ENCODE measurements at places on chromosomes 12 and 14.

DNA sequence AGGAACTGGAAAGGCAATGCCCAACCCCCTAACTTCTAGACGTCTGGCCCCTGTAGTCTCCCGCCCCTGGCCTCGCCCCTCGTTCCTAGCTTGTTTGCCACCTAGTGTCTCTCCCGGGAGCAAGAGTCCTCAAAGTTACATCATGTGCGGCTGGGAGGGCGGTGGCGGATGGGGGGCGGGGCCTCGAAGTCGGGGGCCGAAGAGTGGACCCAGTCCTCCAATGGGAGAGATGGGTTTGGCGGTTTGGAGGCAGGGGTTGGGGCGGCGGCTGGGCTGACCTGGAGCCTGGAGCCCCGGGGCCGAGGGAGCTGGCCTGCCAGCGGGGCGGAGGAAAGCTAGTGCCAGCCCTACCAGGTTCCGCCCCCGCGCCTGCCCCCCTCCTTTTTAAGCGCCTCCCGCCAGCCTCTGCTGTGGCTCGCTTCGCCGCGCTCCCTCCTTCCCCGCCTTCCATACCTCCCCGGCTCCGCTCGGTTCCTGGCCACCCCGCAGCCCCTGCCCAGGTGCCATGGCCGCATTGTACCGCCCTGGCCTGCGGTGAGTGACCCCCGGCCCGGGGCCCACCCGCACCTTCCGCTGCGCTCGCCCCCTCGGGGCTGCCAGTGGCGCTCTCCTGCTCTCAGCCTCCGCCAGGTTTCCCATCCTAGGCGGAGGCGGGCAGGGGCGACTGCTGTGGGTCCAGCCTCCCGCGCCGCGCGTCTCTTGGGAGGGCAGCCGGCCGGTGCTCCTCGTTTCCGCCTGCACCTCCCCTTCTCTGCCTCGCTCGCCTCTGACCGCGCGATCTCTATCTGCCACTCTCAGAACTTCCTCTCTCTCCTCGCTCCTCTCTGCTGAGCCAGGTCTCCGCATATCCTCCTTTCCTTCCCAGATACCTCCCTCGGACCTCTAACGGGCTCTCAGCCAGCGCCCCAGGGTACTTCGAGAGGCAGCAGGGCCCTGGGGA, at the start of gene PCK2:
Gene PCK2, plus strand, starts transcription at position 411 of the 940 bp plus-strand sequence. Its CDS starts 95 bp downstream, at position 506.
- DNase-seq, result peak; percentile 92

DNA sequence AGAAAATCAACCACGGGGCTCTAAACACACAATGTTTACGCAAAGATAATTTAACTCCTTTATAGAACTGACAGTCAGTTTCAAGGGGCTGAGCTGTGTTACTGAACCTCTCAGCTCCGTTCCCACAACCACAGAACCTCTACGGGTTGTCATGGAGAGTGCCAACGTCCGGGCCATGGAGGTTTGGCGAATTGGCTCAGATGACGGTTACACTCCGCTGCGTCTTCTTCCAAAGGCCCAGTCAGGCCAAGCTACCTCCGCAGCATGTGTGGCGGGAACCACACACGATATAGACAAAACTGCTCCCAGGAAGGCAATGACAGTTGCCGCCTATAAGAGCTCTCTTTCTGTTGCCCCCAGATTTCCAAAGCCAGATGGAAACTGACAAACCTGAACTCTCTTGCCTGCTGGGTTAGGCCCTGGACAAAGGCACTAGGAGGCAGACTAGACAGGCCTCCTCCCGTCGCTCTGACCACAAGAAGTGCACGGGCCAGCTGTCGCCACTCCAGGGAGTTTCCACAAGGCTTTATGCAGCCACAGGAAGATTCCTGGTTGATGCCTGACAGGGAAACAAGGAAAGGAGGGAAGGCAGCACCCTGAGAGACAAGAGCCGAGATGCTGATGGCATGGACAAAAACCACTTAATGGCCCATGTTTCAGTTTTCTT, 30.3 kb downstream of the CCDC88C start:
- no peak for DNase-seq

GRCh38 chr12:91561958-91562325, 379.3 kb upstream of the DCN start:
- DNase-seq, result no peak

- DNase-seq, result no peak
Measured at GRCh38 chr14:29216268-29217232, 450.0 kb downstream of the FOXG1 start.

DNA sequence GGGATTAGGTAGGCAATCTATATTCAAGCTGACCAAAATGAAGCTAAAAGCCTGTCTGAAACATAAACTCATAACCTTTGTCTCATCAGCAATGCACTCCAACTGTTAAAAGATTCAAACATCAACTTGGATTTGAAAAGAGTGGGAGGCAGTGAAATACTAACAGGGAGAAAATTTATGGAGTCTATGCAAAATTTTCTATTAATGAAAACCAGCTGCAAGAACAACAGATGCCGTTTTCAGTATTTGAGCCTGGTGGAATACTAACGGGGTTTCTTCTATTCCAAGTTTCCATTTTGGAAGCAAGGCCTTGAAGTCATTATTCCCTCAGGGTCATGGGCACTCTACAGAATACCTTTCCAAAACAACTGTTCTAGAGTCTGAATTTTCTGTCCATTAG, 88.3 kb downstream of the LRP6 start:
- DNase-seq, result no peak

- DNase-seq, result no peak
Measured at GRCh38 chr12:48973941-48974673, 2.6 kb upstream of the WNT10B start.

DNA sequence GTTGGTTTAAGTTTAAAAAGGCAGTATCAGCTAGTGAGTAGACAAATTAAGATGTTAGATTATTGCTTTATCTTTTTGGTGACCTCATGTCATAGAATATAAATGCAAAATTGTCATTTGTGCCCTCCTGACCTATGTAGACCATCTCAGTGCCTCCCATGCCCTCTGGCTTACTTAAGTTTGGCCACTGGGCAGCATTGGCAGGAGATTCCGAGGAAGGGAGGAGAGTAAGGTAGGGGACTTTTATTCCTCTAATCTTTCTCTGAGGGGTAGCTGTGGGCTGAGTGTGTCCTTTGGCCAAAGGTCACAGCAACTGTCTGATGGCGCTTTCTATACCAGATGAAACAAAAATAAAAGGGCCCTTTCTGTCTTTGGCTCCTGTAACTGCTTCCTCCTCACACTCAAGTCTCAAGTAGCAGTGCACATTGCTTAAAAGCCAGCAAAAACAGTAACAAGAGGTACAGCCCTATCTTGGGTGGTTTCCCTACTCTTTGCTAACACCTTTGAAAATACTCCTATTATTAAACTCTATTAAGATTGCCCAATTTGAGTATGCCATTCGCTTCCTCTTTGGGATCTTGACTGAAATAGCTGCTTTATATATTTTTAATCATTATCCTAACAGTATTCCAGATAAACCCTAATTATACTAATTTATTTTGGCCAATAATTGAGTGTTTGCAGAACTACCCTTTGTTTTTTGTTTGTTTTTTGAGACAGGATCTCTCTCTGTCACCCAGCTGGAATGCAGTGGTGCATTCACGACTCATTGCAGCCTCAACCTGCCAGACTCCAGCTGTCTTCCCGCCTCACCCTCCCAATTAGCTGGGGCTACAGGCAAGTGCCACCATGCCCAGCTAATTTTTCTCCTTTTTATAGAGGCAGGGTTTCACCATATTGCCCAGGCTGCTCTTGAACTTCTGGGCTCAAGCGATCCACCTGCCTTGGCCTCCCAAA, 56.5 kb upstream of the KCNH3 start:
- no peak for DNase-seq

DNA sequence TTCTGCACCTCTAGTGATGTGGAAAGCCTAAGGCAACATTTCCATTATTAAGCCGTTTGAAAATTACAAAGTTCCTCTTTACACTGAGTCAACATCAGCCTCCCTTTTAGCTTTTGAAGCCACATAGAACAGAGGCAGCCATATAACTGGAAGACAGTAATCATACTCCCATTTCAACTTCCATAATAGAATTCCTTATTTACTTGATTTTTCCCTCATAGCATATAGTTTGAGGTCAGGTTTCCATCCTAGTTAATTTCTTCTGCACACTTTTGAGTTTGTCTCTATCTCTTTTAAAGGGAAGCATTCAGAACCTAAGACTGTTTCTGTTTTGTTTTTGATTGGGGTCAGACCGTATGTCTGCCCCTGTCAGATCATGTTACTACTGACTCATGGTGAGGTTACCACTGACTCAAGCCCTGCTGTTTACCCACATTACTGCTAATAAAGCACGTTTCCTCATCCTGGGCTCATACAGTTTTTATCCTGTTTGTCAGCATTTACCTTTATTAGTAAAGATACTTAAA, 161.0 kb downstream of the SLC38A4 start:
- peak; percentile 51 for DNase-seq

DNA sequence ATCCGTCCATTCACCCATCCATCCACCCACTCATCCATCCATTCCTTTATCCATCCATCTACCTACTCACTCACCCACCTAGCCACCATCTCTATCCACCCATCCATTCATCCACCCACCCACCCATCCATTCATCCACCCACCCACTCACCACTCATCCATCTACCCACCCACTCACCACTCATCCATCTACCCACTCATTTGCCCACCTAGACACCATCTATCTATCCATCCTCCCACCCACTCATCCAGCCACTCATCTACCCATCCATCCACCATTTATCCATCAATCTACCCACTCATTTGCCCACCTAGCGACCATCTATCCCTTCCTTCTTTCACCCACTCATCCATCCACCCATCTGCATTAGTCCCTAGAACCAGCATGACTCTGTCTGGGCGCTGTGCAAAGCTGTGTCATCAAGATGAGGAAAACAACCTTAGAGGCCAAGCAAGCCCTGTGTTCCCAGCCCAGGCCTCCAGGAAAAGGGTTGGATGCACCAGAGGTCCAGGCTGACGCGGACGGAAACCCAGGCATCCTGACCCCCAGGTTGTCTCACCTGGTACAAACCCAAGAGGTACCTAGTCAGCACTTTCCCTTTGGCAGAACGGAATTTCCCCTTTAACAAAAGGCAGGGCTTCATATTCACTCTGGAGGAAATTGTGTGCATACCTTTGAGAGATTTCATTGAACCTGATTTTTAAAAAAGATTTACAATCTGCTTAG, 73.7 kb downstream of the NOC4L start:
- DNase-seq, result no peak

DNA sequence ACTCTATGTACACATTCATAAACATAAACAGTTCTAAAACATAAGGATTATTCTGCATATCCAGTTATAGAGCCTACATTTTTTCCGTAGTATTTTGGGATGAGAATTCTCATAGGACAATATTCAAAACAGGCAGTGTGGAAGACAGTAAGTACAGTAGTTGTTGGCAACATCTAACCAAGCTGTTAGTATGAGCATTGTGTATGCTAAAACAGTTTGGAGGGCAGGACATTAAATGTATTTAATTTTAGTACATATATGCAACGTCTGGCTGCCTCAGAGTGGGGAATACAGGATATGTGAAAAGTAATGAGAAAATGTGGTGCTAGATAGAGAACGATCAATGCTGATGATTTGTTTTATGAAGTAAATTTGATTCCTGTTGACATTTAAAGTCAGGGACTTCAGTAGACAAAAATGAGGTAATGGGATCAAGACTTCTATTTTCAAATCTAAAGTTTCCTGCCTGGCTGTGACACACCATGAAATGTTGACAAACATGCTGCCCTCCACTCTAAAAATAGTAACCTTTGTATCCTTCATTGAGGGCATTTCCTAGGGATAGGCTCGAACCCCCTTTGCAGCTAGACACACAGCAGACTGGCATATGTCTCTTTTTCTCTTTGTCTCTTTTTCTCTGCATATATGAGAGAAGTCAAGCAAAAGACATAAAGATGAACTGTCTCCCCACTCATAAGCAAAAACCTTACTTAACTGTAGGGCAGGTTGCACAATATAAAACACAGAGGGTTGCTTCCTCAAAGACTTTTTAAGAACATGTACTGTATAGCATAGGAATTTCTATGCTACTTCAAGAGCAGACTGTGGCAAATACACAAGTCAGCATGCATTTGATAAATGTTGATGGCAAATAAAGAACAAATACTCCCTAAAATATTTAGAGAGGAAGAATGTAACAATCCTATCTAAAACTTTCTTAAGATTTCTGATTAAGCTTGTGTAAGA, 75.5 kb upstream of the GTF2A1 start:
- DNase-seq, result no peak

GRCh38 chr12:24979329-24979728, 30.4 kb upstream of the BCAT1 start:
- DNase-seq, result no peak

DNA sequence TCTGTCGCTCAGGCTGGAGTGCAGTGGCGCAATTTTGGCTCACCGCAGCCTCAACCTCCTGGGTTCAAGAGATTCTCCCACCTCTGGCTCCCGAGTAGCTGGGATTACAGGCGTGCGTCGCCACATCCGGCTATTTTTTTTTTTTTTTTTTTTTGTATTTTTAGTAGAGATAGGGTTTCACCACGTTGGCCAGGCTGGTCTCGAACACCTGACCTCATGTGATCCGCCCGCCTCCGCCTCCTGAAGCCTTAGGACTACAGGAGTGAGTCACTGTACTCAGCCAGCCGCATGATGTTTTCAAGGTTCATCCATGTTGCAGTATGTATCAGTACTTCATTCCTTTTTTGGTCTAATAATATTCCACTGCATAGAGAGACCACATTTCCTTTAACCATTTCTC, 2.4 kb upstream of the RNF34 start:
- no peak for DNase-seq

DNA sequence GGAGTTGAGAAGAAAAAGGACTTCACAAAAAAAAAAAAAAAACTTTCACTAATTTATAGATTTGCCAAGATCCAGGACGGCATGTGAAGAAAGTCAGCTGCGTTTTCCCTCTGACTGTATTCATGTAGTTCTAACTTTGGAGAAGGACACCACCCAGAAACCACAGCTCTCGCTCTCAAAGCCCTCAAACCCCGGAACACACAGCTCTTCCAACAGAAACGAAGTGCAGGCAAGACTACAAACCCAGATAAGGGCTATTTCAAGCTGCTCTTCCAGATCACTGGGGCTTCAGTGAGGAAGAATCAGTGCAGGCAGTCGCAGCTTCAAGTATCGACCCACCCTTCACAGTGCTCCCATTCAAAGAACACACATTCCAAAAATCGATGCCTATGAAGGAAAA, 13.2 kb downstream of the KCNH5 start:
- no peak for DNase-seq

- no peak for DNase-seq
Measured at GRCh38 chr14:90530523-90530922, 133.7 kb downstream of the CALM1 start.

GRCh38 chr12:30211743-30212142, 428.0 kb upstream of the TMTC1 start:
- no peak for DNase-seq

GRCh38 chr12:10697156-10697555, 23.3 kb upstream of the STYK1 start:
- no peak for DNase-seq

- DNase-seq, result peak; percentile 95
Measured at GRCh38 chr12:88299567-88300101, 157.5 kb downstream of the TMTC3 start.

- DNase-seq, result no peak
Measured at GRCh38 chr12:65765436-65765813, 58.9 kb upstream of the HMGA2 start.

All from activated CD4-positive, alpha-beta T cell treated with anti-CD3 and anti-CD28 coated beads, Interleukin-2, Interleukin-4, amounts not matched to agents 100 ng/mL and 50 ng/mL, durations not matched to agents 16 hours and 8 hours (primary cell).